ENCODE measurements at places on chromosomes 5 and 9. TPM values are rescaled to one million over a fixed set of nuclear protein-coding genes. Genes with fewer than 3 reads are reported as not detected.

The IFNA21 gene
- total RNA-seq = not detected

The RUSC2 gene
- 15.2 TPM for total RNA-seq

DNA sequence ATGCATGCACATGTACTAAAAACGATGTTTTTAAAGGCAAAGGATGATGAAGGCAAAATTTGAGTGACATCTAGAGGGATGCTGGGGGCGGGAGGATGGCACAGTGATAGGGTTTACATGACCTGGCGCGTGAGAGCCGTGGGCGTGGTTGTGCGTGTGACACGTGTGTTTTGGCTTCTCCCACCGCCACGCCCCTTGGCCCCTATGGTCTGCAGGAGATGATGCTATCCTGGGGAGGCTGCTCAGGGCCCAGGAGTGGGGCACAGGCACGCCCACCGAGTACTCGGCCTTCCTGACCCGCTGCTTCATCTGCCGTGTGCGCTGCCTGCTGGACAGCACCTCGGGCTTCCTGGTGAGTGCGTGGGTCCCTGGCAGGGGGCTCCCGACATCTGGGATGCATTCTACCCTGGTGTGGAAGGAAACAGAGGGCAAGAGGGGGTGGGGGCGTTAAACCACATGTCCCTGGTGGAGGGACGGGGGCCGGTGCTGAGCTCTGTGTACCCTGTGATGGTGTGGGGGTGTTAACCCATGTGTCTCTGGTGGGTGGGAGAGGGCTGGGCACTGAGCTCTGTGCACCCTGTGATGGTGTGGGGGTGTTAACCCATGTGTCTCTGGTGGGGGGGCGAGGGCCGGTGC, 19.2 kb upstream of the EXOC3 start:
- H3K4me3 ChIP-seq = no peak overlapping the region
- no peak for DNase-seq
- H3K27me3 ChIP-seq = no peaks in the 10 kb centered on the region

The CAMSAP1 gene
- total RNA-seq = 11.8 TPM

GRCh38 chr5:138651058-138651766, 76.0 kb upstream of the HSPA9 start:
- H3K27ac ChIP-seq = no peak overlapping the region
- no peak overlapping the region for H3K4me3 ChIP-seq
- H3K36me3 ChIP-seq = no peaks in the 10 kb centered on the region
- no peaks in the 10 kb centered on the region for H3K27me3 ChIP-seq

The PCDHA1 gene
- total RNA-seq = 0.13 TPM

The HTR1A gene
- total RNA-seq = not detected

- no peak overlapping the region for H3K4me3 ChIP-seq
- no peak overlapping the region for H3K27ac ChIP-seq
- H3K4me1 ChIP-seq = peaks cover 9% of the 10 kb centered on the region
- peak; percentile 20 for DNase-seq
- H3K27me3 ChIP-seq = no peaks in the 10 kb centered on the region
- H3K36me3 ChIP-seq = no peaks in the 10 kb centered on the region
These were observed 210.2 kb upstream of the ACTBL2 start for GRCh38 chr5:57692582-57693487.

DNA sequence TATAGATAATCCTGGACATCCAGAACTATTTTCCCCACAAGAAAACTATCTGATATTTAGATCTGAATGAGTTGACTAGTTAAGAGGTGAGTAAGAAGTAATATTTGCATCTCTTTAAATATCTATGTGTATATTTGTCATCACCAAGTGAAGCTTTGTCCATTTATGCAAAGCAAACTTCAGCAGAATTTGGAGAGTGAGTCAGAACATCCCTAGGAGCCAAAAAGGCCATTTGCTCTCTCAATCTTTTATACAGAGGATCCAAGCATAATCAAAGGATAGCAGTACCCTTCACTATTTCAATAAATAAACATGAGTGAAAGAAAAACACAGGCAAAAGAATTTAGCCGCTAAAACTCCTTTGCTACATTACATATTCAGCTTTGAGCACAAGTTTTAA, 454.4 kb downstream of the NR2F1-AS1 start:
- H3K4me3 ChIP-seq = no peak overlapping the region
- no peaks in the 10 kb centered on the region for H3K4me1 ChIP-seq
- no peak overlapping the region for H3K27ac ChIP-seq

DNA sequence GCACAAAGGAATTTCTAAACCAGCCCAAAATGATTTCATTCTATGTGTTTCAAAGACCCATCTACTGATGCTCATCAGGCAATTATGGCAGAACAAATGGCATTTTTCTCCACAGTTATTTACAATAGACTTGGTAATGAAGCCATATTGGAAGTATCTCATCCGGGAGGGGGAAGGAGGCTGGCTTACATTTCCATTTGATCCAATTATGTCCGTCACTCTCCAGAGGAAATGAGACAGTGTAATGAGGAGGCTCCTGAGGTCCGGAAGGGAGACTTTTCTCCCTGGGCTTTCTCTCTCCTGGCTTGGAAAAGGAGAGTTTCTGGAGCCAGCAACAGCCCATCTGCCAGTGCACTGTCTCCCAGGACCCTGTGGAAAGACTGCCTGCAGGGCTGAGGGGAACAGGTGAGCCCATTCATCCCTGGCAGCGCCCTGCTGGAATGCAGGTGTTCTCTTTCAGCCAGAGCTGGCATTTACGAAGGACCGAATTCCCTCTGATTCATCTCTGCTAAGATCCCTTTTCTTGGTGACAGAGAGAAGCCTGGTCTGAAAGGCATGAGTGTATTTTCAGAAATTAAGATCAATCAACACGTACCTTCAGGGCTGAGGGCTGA, 54.9 kb upstream of the SAP30L start:
- H3K36me3 ChIP-seq = no peaks in the 10 kb centered on the region
- no peaks in the 10 kb centered on the region for H3K4me1 ChIP-seq
- H3K27me3 ChIP-seq = no peaks in the 10 kb centered on the region
- DNase-seq = no peak

- no peak overlapping the region for H3K27ac ChIP-seq
- no peaks in the 10 kb centered on the region for H3K36me3 ChIP-seq
- peak; percentile 86 for DNase-seq
- H3K4me1 ChIP-seq = peaks cover 12% of the 10 kb centered on the region
These were observed 45.6 kb downstream of the SAR1B start for GRCh38 chr5:134586866-134587524.

DNA sequence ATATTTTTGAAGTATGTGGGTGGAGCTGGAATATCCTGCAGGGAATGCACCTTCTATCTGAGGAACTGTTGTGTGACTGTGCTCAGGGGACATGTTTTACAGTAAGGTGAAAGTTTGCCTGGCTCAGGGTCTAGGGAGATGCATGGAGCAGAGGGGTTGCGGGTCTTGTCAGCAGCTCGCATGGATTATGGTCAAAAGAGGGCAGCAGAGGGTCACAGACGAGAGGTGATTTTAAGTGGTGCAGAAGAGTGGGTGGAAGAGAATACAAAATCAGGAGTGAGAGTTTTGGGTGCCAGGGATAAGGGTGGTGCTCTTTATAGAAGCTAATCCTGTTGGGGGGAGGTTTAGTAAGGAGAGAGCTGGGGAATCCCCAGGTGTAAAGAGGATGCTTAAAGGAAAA, 53.5 kb upstream of the GRIN3A start:
- DNase-seq = peak; percentile 20
- no peaks in the 10 kb centered on the region for H3K36me3 ChIP-seq
- H3K4me1 ChIP-seq = no peaks in the 10 kb centered on the region

DNA sequence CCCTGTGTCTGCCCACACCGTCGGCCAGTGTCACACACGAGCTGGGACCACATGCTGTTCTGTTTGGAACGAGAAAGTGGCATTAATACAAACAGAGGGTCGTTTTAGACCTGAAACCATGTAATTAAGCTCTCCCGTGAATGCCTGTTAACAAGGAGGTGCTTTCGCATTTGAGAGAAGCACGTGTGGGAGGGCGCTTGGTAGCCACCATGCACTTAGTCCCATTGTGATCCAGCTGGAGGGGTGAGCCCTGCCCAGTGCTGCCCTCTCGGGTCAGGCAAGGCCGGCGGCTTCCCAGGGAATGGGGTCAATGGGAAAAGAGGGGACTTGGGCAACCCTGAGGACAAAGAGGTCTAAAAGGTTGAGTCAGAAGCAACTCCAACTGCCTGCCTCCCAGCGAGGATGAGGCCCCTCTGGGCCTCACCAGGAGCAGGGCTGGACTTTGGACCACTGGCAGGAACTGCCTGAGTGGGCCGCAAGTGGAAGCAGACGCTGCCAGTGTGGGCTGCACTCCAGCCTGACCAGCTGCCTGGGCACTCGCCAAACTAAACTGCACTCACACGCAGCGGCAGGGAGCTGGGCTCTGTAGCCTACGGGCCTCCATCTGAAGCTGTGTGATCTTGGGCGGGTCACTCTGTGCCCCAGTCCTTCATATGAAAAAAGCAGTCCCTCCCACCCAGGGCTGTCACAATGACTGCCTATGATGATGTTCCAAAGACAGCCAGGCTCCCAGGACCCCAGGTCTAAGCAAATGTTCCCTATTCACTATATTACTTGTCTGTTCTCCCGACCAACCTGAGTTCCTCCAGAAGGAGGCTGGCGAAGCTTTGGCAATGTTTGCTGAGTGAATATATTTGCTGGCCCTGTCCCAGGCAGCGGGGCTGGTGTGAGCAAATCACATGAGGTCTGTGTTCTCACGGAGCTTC, 195.7 kb downstream of the CDK5RAP2 start:
- peak; percentile 75 for DNase-seq
- H3K27me3 ChIP-seq = no peaks in the 10 kb centered on the region
- no peak overlapping the region for H3K4me3 ChIP-seq
- H3K4me1 ChIP-seq = peaks cover 11% of the 10 kb centered on the region
- no peaks in the 10 kb centered on the region for H3K36me3 ChIP-seq

- no peaks in the 10 kb centered on the region for H3K36me3 ChIP-seq
- H3K27ac ChIP-seq = no peak overlapping the region
- H3K27me3 ChIP-seq = no peaks in the 10 kb centered on the region
These were observed 86.6 kb downstream of the MAMDC2 start for GRCh38 chr9:70130266-70130665.

The SLC46A2 gene
- not detected for total RNA-seq

DNA sequence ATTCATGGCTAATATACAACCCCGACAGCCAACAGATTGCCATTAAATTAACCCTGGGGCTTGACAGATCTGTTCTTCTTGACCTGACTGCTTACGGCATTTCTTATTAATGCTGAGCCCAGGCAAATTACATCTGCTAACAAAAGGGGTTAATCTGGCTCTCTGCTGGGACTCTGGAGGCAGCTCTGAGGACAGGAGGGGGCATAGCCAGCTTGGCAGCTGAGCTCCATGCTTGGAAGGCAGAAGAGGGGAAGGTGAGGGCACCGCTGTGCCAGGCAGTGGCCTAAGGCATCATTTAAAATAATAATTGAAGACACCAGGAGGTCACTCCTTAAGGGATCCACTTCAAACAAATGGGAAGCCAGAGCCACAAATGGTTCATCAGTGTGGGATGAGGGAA, 126.0 kb upstream of the GPR151 start:
- H3K27ac ChIP-seq = no peak overlapping the region
- H3K27me3 ChIP-seq = no peaks in the 10 kb centered on the region
- H3K4me1 ChIP-seq = no peaks in the 10 kb centered on the region
- no peak overlapping the region for H3K4me3 ChIP-seq
- no peaks in the 10 kb centered on the region for H3K36me3 ChIP-seq
- DNase-seq = no peak

The FOXE1 gene
- 445 TPM for total RNA-seq

The ANKRD20A1 gene
- 4.2 TPM for total RNA-seq

The TEK gene
- 11.9 TPM for total RNA-seq

DNA sequence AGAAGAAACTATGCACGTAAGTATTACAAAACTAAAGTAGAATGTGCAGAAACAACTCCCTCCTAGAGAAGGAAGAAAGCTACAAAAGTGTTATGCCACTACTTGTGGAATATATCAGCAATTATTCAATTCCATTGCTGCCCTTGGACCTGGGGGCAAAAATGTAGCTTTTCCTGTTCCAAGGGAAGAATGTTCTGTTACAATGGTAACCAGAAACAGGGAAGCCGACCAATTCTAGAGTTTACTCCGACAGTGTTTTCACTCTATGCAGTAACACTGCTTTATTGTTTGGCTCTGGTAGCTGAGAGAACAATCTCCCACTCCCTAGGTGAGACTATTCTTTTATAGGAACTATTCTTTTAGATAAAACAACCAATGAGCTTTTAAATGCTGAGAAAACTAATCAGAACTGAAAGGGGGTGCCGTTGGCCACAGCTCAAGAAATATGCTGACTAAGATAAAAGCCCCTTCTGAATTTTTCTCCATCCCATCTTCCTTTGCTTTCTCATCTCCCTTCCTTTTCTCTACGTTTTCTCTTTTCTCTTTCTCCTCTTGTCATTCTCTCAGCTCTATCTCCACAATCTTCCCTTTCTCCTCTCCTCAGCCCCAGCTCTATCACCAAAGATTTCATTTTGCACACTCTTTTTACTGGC, 54.1 kb downstream of the SLC1A3 start:
- H3K36me3 ChIP-seq = no peaks in the 10 kb centered on the region
- no peak overlapping the region for H3K4me3 ChIP-seq
- no peak for DNase-seq
- H3K27ac ChIP-seq = no peak overlapping the region
- H3K4me1 ChIP-seq = peaks cover 15% of the 10 kb centered on the region

- H3K4me1 ChIP-seq = no peaks in the 10 kb centered on the region
- H3K36me3 ChIP-seq = no peaks in the 10 kb centered on the region
- H3K4me3 ChIP-seq = no peak overlapping the region
- H3K27ac ChIP-seq = no peak overlapping the region
- no peaks in the 10 kb centered on the region for H3K27me3 ChIP-seq
- DNase-seq = no peak
These were observed 1632.8 kb downstream of the MAT2B start for GRCh38 chr5:165138236-165138635.

- H3K27ac ChIP-seq = no peak overlapping the region
- no peak overlapping the region for H3K4me3 ChIP-seq
- H3K4me1 ChIP-seq = no peaks in the 10 kb centered on the region
- no peaks in the 10 kb centered on the region for H3K27me3 ChIP-seq
These were observed 214.9 kb upstream of the DAP start for GRCh38 chr5:10975945-10976344.

- H3K27me3 ChIP-seq = no peaks in the 10 kb centered on the region
- H3K36me3 ChIP-seq = no peaks in the 10 kb centered on the region
- no peak overlapping the region for H3K4me3 ChIP-seq
- no peak for DNase-seq
These were observed 455.1 kb upstream of the ZNF608 start for GRCh38 chr5:125201446-125202052.

DNA sequence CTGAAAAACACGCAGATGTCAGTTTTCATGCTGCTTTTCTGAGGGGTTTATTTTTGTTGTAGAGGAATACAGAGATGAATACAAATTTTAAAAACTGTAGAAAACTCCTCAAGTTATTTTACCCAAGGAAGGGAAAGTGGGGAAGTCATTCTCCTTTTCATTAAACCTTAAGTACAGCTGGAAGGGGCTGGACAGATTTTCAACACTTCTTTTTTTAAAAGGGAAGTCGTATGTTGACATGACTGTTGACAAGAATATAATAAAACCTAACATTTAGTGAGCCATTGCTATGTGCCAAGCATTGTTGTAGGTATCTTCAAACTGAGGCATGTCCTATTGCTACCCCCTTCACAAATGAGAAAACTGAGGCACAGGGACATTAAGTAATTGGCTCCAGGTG, 235.7 kb upstream of the ELL2 start:
- no peaks in the 10 kb centered on the region for H3K36me3 ChIP-seq
- no peak overlapping the region for H3K4me3 ChIP-seq
- H3K4me1 ChIP-seq = no peaks in the 10 kb centered on the region
- no peaks in the 10 kb centered on the region for H3K27me3 ChIP-seq

- no peaks in the 10 kb centered on the region for H3K4me1 ChIP-seq
- no peak for DNase-seq
- no peaks in the 10 kb centered on the region for H3K36me3 ChIP-seq
- H3K27me3 ChIP-seq = no peaks in the 10 kb centered on the region
These were observed 141.3 kb upstream of the LPAR1 start for GRCh38 chr9:111179577-111179976.

Measured in thyroid gland (tissue), 4 donors.